Fibroblast of upper back skin (primary cell): ENCODE measurements at places on chromosomes 12 and 14.
A peak's percentile ranks its signal among the peaks of the same experiment; 100 is the strongest.

DNA sequence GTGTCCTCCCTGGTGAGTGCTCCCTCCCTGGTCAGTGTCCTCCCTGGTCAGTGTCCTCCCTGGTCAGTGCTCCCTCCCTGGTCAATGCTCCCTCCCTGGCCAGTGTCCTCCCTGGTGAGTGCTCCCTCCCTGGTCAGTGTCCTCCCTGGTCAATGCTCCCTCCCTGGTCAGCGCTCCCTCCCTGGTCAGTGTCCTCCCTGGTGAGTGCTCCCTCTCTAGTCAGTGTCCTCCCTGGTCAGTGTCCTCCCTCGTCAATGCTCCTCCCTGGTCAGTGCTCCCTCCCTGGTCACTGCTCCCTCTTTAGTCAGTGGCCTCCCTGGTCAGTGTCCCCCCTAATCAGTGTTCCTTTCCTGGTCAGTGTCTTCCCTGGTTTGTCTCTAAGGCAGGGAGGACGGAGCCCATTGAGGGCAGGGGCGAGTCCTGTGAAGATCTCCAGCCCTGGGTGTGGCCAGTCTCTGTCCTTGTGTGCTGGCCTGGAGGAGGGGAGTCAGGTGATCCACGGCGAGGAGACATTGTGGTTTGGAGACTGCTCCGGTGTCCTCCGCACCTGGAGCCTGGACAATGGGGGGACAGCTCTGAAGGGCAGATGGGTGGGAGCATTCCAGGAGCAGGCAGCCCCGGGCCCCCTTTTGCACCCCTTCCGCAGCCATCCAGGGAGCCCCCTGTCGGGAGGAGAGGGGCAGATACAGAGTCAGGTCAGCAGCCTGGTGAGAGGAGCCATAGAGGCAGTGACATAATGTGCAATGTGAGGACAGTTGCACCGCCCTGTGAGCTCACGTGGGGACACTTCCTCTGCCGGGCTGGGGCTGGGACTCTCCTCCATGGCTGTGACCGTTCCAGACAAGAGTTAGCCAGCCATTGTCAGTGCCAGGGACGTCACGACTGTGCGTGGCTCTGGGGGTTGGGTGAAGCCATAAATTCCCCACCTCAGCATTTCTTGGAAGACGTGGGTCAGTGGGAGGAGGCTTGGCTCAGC lies 93.4 kb downstream of the ADGRD1 start:
- DNase-seq = no peak

DNA sequence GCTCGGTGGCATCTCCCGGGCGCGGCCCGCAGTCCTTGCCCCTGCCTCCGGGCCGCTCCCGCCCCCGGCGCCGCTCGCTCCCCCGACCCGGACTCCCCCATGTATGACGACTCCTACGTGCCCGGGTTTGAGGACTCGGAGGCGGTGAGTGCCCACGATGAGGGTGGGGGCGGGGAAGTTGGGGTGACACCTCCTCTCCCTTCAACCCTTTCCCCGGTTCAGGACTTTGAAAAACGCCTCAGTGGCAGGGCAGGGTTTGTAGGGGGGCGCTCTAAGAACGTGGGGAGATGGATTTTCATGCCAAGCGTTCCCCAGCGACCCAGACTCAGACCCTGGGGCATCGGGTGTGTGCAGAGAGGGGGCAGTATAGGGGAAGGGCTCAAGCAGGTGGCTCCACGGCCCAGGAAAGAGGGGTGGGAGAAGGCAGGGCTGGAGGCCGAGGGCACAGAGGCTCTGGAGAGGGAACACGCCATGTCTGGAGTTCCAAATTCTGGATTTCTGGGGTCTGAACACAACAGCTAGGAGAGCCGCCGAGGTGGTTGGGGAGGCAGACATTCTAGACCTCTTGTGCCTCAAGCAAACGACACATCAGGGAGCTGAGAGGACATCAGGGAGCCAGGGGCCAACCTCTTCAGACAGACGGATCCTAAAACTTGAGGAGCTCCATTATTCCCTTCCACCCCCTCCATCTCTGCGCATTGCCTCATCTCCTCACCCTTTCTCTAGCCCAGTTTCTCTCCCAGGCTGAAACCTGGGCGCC lies 715 bp downstream of the CACNB3 start:
- DNase-seq = no peak

DNA sequence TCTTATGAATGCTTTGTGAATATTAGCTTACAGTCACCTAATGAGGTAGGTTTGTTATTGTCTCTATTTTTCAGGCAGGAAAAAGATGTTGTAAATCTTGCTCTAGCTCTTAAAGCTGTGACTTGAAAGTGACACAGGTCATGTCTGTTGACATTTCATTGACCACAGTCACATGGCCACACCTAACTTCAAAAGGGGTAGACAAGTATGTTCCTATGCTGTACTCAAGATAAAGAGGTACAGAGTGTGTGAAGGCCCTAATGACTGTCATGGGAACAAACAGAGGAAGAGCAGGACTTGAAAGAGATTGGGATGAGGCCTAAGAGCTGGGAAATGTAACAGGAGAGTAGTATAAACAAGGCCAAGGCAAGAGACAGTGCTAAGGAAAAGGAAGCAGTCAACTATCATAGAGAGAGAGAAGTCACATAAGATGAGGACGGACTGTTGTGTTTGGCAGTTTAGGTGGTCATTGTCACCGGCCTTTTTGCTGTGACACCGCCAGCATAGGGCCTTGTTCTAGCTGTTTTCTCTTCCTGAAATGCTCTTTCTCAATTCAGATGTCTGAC lies 181.0 kb downstream of the CFAP54 start:
- DNase-seq = no peak

GRCh38 chr12:113837528-113838296 lies 128.4 kb downstream of the RBM19 start:
- DNase-seq = no peak

DNA sequence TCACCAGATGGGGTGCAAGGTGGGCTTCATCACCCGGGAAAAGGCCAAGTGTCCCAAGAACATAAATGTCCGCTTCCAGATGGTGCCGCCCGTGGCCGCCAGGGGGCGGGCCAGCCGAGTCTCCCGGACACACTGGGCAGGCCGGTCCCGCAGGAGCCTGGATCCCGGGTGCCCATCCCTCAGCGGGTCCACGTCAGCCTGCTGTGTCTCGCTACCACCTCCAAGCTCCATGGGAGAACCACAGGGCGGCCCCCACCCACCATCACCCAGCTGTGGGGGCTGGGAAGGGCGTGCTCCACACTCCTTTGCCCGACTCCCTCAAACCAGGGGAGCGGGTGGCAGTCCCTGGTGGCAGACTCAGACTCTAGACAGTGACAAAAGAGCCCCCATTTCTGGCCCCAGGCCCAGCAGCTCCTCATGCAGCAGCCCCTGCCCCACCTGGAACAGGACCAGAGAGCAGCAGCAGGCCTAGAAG lies 22.0 kb upstream of the NUDT14 start:
- DNase-seq = peak; percentile 59

- DNase-seq = no peak
Measured at GRCh38 chr12:16880864-16881285, 274.9 kb upstream of the LMO3 start.

- peak; percentile 8 for DNase-seq
Measured at GRCh38 chr14:95106971-95107370, 50.4 kb downstream of the DICER1 start.

- DNase-seq = peak; percentile 37
Measured at GRCh38 chr12:8894378-8894777, 19.9 kb upstream of the PHC1 start.

DNA sequence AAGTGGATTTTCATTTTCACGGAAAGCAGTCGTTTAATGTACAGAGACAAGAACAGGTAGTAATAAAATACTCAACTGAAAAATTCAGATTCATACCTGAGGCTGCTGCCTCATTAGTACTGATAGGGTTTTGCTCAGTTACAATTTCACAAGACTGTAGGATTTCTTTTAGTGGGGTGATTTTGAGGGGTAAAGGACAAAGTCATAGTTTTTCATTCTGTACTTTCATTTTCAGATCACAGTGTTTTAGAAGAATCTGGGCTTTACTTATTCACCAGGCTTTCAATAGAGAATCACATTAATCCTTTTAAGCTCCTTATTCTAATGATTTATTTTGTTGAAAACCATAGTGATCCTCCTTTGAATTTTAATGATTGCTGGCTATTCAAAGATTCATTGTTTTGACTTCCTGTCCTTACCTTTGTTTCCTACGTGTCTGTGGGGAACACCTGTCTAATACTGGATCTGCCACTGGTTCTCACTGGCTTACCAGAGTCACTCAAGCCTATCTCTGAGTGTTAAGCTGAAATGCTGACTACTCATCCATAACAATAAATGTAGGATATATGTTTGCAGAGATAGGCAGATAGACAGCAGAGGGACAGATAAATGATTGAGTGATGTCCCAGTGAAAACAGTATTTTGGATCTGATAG lies 243.8 kb upstream of the NPAS3 start:
- DNase-seq = no peak

GRCh38 chr12:64737539-64737938 lies 21.7 kb downstream of the GNS start:
- DNase-seq = no peak

DNA sequence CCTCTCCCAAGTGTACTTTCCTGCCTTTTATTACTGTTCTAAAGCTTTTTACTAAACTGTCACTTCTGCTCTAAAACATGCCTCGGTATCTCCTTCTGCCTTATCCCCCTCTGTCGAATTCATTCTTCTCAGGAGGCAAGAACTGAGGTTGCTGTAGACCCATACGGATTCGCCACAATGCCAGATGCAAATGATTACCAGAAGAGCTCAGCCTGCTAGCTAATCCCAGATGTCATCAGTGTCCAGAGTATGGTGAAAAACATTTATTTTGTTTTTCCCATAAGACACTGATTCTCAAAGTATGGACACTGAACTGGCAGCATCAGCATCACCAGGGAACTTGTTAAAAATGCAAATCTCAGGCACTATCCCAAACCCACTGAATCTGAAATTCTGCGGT lies 359.3 kb downstream of the TMTC2 start:
- DNase-seq = peak; percentile 25

- no peak for DNase-seq
Measured at GRCh38 chr14:35988972-35989690, 163.0 kb downstream of the BRMS1L start.
